Renal cortex interstitium (tissue), 15 donors: ENCODE measurements at places on chromosomes 2 and 18. TPM values are rescaled to one million over a fixed set of nuclear protein-coding genes. Genes with fewer than 3 reads are reported as not detected.

DNA sequence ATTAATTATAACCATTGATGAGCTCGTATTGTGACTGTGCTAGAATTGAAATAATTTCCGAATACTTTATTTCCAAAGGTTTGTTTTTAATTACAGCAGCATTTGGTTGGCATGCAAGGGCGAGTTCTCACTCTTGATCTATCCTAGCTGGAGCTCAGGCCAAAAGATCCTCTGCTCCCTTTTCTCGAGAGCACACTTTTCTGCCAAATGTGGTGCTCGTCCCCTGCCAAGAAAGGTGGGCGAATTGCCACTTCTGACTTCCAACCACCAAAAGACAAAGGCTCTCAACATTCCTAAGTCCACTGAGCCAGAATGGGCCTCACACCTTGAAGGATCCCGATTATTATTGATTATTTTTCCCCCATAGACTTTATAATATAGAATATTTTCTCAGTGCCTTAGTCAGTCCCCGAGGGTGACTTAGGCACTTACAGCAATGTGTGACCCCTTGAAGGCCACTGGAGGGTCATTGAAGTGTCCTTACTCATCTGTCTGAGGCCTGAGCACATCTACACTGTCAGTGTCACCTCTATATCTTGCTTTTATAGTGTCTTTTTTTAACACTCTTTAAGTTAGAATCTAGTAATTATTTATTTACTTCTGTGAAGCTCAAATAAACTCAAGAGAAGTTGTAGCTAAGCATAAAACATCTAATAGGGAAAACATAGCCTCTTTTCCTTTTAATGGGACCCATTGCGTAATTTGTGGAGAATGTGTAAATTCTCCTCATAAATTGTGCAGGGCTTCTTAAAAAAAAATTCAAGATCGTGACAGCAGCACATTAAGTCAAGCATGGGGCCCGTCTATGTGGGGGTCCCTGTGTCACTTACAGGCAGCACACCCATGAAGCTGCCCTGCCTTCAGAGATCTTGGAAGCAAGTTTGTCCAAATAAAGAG lies 98.3 kb downstream of the MEIS1 start:
- DNase-seq, result no peak

- no peak for DNase-seq
Measured at GRCh38 chr2:42957861-42958301, 165.5 kb upstream of the HAAO start.

The LIPG gene
- 44.1 TPM for polyA plus RNA-seq

The MARCHF4 gene
- 0.09 TPM for polyA plus RNA-seq

The PLCL1 gene
- 20.8 TPM for polyA plus RNA-seq
